ENCODE measurements at places on chromosomes 7 and 10.
A peak's percentile ranks its signal among the peaks of the same experiment; 100 is the strongest.

DNA sequence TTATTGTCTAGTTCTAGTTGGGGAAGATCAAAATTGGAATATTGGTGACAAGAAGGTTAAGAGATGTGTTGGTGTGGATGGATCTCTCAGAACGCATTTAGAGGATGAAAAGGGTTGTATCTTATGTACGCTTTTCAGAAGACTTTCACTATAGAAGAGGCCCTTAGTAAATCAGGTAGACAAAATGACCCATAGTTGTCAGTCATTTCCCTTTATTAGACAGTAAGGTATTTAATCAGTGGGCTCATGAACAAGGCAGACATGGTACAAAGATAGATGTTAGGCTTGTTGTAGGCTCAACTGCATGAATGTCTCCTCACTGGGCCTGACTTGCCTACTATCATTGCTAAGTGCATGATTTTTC, 359.2 kb downstream of the PHF14 start:
- DNase-seq = no peak

DNA sequence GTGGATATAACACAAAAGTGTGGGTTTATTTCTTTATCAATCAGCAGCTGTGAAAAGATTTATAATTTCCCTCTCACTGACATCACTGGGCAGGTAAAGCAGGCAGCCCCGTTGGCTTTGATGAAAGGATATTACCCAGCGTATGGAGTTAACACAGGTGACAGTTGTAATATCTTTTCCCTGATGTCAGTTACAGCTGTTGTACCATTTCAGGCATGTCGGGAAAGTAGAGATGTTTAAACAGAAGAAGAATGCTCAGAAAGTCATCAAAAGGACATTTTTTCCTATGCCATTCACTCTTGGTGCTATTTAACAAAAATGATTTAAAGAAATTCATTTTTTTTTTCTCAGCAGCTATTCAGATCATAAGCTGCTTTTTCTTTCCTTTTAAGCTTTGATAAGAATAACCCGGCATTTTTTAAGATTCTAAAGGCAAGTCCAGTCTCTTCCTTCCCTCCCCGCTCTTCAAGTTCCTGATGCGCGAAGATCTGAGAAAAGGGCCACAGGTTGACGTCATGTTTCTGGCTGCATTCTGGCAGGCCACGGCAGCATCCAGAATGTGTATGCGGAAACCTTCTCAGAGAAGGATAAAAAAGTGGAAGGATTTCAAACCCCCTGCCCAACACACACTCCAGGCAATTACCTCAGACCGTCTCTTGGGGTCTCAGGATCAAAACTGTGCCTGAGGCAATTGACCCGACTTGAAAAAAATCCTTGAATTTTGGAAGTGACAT, 32.5 kb upstream of the ADAM12 start:
- DNase-seq = no peak

GRCh38 chr10:112376396-112376790, 2.5 kb downstream of the ACSL5 start:
- peak; percentile 9 for DNase-seq

- DNase-seq = no peak
Observed at GRCh38 chr7:93574646-93575554, at the start of gene CALCR. Gene CALCR, minus strand, starts transcription at chr7:93574724. Its CDS starts 87,743 bp downstream, at chr7:93486981.

- no peak for DNase-seq
Observed at GRCh38 chr7:84191261-84191660, 3.3 kb downstream of the SEMA3A start.

- no peak for DNase-seq
Observed at GRCh38 chr10:33212061-33212748, 122.3 kb downstream of the NRP1 start.

GRCh38 chr7:35555934-35556333, 139.0 kb downstream of the HERPUD2 start:
- no peak for DNase-seq

DNA sequence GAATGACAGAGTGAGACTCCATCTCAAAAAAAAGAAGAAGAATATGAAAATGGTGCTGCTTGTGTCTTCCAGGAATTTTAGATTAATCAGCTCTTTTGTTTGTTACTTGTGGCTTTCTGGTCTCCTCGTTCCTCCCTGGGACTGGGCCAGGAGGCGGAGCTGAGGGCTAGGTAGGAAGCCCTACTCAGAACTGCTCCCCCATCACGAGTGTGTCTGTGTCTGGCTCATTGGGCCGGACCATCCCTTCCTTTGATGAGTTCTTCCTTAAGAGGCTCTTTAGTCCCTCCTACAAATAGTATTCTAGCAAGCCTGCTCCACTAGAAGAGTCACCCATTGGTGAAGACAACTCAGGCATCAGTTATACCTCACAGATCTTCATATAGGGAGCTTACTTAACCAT, 56.8 kb upstream of the YAE1 start:
- DNase-seq = no peak

- no peak for DNase-seq
Observed at GRCh38 chr7:103148131-103148993, 537 bp downstream of the NAPEPLD start.

GRCh38 chr10:93293999-93294398, 188.1 kb downstream of the MYOF start:
- no peak for DNase-seq

DNA sequence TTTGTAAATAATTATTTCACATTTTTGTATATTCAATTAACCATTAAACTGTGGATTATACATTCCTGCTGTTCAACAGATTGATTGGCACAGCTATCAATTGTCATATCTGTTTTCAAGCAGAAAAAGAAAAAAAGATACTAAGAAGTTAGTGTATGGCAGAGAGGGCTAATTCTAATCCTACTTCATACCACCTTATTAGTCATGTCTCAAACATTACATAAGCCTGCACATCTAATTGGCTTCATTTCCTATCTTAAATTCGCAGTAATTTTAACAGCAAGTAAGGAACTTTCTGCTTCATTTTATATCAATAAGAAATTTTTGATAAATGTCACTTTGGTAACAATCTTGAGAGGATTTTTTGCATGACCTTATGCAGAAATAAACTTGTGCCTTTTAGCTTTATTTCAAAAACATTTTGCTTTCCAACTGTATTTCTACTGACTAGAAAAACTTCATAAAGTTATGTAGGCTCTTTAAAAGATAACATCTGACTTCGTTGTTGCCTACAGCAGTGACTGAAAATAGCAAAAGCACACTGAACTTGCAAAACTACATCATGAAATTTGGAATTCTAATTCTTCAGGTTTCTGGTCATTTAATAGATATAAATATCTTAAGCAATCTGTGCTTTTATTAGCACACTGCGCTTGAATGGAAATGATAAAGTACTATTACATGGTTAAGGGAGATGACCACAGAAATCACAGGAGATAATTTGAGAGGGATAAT, 111.5 kb downstream of the SEMA3C start:
- no peak for DNase-seq

DNA sequence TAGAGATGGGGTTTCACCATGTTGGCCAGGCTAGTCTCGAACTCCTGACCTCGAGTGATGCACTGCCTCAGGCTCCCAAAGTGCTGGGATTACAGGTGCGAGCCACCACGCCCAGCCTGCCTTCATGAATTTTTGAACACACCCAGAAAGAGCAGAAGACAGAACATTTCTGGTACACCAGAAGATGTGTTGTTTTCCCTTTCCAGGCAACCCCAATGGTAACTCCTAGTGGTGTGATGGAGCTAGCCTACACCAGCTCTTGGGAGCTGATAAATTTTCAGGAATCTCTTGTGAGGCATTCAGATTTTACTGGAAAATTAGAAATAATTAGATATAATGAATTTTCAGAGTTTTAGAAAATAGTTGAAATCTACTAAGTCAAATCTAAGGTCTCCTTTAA, 904 bp upstream of the CCDC7 start:
- no peak for DNase-seq
